ENCODE measurements at places on chromosomes 3 and 15.

GRCh38 chr15:57727031-57727430 lies 20.5 kb downstream of the POLR2M start:
- DNase-seq: no peak

DNA sequence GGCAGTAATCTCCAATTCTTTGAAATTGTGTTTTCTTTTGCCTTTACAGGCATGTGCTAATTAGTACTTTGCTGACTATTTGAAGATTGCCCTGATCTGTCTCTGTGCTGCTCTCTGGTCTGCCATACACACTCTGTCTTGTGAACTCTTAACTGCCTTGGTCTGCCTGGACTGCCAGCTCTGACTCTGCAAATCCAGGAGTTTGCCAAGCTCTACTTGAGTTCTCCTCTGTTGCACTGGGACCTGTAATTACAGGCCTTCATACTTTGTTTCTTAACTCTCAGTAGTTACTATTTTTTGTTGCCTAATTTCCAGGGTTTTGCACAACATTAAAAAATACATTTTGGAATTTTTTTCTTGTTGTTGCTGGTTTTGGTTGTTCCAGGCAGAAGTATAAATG lies 155.0 kb downstream of the RSRC1 start:
- no peak for DNase-seq

GRCh38 chr3:61679026-61679425 lies 117.7 kb downstream of the PTPRG start:
- DNase-seq: no peak

DNA sequence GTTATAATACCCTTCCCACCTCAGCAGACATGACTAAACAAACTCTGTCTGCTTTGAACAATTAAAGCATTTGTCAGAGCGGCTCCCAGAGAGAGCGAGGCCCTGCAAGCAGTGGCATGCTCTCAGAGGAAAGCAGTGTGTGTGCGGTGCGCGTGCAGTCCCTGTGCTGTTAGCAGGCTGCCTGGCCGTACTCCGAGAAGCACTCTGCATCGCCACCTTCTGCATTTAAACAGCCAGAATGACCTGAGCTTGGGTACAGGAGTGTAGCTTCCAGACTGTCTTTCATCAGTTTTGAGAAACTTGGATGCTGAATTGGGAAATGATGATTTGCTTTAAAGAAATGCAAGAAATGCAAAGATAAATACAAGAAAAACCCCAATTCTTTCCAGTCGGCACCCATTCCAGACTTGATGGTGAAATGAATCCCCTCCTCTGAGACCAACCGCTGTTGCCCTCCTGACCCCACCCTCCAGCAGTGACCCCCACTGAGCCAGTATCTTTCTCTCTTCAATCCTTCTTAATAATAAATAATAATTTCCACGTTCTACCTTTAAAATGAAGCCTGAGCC lies 113.5 kb downstream of the VGLL4 start:
- DNase-seq: no peak

DNA sequence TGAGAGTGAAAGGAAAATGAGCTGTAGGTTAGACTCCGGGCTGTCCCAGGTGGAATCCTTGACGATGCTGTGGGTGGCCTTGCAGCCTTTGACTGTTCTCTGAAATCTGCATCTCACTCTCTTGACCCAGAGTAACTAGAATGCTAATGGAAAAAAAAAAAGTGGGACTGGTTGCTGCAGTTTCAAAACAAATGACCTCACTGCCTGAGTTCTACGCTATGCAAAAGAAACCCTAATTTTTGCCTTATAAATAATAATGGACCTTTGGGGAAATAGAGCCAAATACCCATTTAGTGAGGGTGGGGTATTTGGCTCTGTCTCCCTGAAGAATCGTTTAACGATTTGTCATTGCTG lies 309.7 kb upstream of the C2CD4B start:
- no peak for DNase-seq

DNA sequence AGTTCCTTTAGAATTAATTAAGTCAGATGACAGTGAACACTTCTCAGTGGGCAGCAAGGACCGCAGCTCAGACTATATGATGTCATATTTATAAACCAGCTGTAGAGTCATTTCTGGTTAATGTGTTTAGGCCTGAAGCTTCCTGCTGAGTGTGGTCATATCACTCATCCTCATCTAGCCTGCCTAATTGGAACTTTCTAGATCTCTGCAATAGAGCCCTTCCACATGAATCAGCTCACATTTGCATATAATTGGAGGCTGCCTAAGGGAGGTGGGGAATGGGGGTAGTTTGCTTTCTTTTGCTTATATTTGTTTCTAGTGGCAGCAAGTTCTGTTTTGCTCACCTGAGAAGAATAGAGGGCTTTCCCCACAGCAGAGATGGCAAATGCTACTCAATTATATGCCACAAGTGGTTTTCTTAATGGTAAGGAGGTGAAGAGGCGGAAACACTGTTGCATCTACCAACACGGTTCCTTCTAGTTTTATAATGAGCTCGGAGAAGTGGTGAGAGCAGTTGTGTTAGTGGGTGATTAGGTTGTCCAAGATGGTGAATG lies 148.1 kb downstream of the KLHL25 start:
- DNase-seq: peak; percentile 82

- DNase-seq: no peak
Observed at GRCh38 chr3:51709004-51709420, 2.1 kb downstream of the GRM2 start.

DNA sequence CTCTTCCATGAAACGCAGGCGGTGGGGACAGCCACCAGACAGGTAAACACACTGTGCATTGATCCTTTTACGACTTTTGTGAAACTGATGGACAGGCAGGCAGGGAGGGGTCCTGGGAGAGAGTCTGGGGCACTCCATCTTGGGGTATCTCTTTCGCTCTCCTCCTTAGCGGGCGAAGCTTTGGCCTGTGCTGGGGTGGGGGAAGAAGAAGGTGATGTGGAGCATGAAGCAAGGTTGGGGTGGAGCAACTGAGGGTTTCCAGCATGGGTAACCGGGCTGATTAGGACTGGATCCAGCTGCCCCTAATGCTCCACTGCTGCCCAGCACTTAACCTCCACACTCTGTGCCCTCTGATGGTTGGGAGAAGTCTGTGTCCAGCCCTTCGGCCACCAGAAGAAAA lies 25.6 kb downstream of the MUC20 start:
- no peak for DNase-seq

DNA sequence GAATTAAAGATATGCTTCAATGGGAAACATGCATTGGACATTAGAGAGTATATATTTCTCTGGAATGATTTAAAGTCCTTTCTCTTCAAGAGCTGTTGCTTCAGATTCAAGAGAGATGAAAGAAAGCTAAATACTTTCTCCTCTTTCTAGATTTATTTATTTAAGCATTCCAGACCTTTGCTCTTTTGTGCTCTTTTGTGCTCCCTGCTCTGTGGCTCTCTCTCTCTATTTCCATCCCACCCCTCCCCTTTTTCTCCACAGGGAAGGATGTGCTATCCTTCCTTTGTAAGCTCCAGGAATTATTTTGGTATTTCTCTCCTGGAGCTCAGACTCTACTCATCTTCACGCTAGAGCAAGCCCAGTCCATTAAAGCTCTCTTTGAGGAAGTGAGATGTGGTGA lies 871.9 kb upstream of the GBE1 start:
- no peak for DNase-seq

DNA sequence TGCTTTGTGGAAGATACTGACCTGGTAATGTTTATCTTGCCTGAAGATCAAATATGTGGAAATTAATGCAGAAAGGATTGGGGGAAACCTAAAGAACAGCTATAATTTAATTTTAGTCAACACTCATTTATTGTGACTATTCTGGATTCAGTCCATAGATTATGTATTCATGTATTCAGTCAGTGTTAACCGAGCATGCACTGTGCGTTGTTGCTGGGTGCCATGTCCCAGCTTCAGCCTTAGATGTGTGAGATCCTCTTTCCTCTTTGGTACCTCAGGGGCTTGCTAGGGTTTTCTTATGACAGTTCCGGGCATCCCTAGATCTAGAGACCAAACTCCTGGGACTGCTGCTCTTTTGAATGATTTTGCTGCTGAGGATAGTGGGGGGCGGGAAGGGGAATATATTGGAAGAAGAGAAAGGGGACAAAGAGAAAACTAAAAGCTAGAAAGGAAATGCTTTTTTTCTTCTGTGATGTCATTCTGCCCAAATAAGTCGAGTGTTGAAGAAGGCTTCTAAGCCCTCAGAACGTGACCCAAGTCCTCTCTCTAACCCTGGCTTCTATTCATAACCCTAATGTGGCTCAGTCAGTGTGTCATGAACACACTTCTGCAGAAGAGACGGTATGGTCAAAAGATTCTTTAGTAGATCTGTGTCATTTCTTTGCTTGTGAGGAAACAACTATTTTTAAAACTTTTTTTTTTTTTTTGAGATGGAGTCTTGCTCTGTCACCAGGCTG lies 33.5 kb downstream of the STARD9 start:
- peak; percentile 7 for DNase-seq

DNA sequence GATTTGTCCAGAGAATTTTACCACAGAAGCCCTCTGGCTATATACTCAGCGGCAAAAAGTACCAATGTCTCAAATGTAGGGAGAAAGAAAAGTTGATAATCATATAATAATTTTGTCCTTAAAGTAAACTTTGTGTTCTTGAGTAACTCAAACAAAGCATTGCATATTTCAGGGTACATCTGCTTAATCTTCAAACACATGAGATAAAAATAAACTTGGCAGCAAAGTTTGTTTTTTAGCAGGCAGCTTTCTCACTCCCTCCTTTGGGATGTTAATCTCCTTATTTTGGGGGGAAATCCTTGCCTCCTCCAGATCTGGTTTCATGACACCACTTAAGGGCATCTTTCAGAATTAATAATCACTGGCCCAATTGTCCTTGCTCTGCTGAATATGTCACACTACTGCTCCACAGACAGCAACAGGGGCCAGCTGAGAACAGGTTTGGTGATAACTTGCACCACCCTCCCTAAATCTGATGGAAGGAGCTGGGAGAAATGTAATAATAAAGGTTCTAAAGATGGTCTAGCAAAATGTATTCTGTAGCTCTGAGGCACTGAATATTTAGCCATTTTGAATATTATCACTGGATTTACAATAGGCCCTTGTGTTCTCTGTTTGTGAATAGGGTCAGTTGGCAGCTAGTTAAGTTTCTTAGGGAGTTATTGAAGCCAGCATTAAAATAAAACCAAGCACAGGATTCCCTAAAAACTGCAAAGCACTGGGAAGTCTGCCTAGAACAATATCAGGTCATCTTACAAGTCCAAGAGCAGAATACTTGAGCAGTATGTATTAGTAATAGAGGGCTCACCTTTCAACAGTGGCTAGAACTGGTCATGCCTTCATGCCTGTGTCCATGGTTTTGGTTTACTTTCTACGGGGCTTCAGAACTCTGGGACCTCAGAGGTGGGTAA lies 79.2 kb downstream of the EFL1 start:
- DNase-seq: no peak

DNA sequence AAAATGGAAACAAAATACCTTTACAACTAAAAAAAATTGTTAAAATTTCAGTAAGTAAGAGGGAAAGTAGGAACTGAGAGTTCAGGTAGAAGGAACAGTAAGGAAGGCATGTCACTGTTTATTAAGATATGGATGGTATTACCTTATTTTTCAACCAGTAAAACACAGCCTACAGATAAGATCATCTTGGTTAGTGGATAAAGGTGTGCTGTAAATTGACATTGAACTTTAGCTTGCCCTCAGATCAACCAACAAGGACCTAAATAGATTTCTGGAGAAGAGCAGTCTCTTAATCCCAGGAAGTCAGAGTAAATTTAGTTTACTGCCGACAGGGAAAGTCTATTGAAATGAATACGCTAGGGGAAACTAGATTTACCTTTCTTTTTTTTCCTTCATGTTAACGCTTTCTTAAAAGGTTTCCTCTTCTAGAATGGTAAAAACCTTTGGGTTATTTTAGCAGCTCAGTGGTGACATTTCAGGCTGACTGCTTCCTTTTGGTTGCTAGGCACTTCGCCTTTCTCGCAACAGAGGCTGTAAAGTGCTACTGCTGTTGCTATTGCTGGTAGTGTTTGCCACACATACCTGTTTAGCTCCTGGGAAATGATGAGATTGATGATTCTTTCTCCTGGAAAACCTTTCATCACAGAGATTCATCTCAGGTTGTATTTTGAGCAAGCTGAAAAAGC lies 12.9 kb downstream of the DZIP3 start:
- DNase-seq: peak; percentile 74

- DNase-seq: no peak
Observed at GRCh38 chr3:143884861-143885260, 36.6 kb upstream of the SLC9A9 start.

GRCh38 chr3:187992609-187993008 lies 161.3 kb upstream of the LPP start:
- no peak for DNase-seq

GRCh38 chr3:182739619-182740018 lies 53.7 kb upstream of the ATP11B start:
- DNase-seq: no peak

- no peak for DNase-seq
Observed at GRCh38 chr15:69675731-69676130, 223.1 kb downstream of the RPLP1 start.

- DNase-seq: no peak
Observed at GRCh38 chr3:46705751-46706552, 4.8 kb downstream of the TMIE start.

DNA sequence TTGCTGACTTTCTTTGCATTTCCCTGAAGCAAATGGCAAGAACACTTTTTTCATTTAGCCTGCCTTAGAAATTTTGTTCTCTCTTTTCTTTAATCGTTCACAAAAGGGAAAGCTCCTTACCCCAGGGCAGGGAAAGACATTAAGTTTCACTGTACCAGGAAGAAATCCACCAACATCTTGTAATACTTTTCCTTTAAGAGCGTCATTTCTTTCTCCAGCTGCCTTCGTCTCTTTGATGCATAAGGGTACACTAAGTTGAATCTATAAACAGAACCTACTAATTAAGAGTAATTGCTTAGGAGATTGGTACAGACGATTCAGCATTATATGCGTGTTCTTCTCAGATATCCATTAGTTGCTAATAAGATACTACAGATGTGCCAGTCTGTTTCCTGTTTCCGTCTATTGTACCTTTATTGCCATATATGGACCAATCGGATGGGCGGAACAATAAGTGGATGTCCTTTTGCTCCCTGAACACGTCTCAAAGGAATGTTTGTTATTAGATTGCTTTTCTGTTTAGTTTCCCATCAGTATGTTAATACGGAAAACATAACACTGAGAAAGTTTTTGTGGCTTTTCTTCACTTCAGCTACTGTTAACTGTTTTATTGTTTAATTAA lies 276.7 kb upstream of the RARB start:
- DNase-seq: no peak

DNA sequence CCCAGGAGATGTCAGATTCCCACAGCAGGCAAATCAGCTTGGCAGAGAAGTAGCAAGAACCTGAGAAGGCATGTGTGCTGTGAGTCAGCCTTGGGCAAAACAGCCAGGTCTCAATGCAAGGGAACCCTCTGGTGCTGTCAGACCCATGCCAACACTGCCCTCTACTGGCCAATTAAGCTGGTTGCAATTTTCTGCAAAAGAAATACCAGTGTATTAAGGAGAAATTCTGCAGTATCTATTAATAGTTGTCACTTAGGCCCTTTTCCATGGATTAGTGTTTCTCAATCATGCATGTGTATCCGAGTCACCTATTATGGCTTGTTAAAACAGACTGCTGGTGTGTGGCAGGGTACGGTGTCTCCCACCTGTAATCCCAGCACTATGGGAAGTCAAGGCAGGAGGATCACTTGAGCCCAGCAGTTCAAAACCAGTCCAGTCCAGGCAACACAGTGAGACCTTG lies 26.2 kb downstream of the MAP4 start:
- DNase-seq: peak; percentile 82

All from CD4-positive, alpha-beta T cell treated with Interleukin-17A for 1 hour (primary cell).